ENCODE measurements at places on chromosomes 1 and 21. TPM values are rescaled to one million over a fixed set of nuclear protein-coding genes. Genes with fewer than 3 reads are reported as not detected.

DUSP10 gene
- total RNA-seq: 15.6 TPM

LCE1A gene
- total RNA-seq: not detected

AKR7A3 gene
- 1.3 TPM for total RNA-seq

RIPPLY3 gene
- total RNA-seq: 5.1 TPM

- DNase-seq: no peak
Observed at GRCh38 chr1:15992187-15992553, 11.9 kb upstream of the SRARP start.

DNA sequence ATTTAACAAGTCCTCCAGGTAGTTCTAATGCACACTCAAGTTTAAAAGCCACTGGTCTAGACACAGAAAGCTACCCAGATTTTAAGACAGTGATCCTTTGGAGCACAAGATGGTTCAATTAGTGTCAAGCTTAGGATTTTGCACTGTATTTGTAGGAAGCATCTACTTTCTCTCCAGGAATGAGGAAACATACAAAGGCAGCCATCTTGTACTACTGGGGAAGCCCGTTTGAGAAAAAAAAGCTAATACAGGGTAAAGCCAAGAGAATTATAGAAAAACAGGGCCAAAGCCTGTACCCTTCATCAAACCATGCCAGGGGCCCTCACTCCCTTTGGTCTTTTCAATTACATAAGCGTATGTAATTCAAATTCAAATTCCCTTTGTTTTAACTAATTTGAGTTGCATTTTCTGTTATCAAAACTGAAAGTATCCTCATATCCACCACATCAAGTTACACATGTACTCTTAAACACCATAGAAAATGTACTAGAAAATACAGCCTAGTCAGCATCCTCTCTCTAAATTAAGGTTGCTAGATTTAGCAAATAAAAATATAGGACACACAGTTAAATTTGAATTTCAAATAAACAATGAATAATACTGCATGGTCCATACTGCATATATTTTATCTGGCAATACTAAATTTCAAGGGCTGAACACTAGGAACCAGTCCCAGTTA is 17.4 kb downstream of the PIK3R3 start:
- DNase-seq: no peak

DNA sequence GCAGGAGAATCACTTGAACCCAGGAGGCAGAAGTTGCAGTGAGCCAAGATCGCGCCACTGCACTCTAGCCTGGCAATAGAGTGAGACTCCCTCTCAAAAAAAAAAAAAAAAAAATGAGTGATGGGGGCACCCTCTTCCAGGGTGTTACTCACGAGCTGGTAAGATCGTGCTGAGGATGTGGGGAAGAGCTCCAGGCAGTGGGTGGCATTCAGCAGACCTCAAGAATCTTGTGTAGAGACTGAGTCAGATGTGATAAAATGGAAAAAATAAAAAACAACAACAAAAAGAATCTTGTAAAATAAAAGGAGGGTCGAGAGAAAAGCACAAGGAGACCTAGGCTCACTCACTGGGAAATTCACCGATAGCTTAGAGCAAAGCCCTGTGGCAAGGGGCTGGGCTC is 38.5 kb downstream of the EPHA2 start:
- no peak for DNase-seq

GRCh38 chr1:116159177-116159576 is 48.0 kb downstream of the MAB21L3 start:
- no peak for DNase-seq

GRCh38 chr1:15296585-15297321 is 49.7 kb downstream of the FHAD1 start:
- no peak for DNase-seq

DNA sequence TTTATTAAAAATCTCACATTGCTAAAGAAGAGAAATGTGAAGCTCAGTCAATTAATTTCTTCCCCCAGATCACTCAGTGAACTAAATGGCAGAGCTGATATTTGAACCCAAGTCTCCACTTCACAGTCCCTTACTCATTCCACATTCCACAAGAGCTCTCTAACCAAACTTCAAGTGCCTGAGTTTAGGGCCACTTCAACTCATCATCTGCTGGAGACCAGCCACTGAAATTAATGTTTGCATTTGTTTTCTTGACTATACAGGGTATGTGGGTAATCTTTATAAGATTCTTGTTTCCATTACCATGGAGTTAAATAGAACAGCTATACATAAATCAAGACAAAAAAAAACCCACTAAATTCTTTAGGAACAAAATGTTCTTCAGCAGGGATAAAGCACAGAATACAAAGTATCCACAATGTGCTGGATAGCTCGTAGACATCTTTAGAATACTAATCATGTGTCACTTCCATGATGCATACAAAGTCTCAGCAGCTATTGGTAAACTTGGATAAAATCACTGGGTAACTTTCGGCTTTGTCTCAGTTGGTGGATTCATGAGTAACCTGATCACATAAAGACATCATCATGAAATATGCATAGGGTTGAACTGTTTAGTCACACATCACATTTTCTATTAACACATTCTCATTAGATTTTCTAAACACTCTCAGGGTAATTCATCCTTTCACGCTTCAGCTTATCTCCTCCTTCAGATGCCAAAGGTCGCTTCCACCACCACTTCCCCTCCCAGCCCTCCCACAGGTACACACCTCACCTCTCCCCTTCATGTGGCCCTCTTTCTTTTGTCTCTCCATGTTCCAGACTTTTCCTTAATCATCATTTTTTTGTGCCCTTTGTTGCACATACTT is 89.8 kb downstream of the LRRC53 start:
- no peak for DNase-seq

DNA sequence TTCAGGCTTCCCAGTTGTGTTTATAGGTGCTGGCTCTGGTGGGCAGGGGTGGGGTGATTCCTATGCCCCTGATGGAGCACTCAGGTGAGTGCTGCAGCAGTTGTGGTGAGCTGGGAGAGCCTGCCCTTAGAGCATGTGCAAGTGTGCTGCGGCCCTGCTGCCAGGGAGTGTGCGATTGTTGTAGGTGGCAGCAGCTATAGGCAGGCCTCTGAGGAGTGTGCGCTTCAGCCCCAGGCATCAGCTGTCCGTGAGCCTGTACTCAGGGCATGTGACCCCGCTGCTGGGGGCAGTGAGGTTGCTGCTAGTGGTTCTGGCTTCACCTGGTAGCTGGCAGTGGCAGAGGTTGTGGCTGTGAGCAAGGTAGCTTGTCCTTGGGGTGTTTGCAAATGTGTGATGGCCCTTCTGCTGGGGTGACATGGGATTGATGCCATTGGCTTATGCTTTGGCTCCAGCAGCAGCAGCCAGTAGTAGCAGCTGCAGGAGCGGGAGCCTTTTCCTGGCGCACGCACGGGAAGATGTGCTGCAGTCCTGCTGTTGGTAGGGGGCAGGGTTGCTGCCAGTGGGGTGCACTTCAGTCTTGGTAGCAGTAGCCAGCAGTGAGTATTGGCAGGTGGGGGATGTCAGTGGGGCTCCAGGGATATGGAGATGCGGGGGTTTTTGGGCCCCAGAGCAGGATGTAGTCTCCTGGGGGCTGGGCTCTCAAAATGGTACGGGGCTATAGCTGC is 37.7 kb downstream of the SYCP1 start:
- no peak for DNase-seq

DNA sequence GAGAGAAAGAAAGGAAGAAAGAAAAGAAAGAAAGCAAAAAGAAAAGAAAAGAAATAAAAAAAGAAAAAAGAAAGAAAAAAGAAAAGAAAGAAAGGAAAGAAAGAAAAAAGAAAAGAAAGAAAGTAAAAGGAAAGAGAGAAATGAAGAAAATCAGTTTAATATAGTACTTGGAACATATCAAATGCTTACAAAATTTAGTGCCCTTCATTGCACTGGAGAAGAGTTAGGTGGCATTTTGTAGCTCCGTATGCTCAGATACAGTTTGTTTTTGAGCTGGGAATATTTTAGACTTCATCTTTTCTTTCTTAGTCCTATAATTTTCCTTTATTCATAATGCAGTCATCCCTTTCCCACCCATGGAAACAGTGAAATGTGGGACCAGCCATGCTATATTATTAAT is 56.2 kb upstream of the APP start:
- no peak for DNase-seq

Measured in epithelial cell of proximal tubule (primary cell).